ENCODE measurements at places on chromosomes 1 and 21.
A peak's percentile ranks its signal among the peaks of the same experiment; 100 is the strongest.

DNA sequence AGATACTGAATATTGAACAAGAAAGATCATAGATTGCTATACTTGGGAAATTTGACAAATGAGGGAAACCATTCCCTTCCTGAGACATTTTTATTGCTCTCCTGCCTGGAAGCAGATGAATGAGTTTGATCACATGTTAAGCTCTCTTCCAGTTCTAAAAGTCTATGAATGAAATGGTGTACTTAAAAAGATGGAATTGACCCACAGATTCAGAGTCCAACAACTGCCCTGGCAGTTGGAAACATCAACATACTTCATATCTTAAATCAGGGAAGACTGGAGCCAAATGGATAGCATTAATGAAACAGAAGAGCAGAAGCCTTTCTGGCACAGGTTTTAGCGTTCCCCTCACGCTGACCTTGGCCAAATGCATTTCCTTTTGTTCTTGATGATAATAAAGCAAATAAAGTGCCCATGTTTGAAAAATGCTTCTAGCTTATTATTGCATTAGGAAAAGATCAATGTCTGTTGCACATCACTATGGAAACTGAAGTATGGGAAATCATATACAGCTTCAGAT, 142.6 kb downstream of the ESRRG start:
- DNase-seq: peak; percentile 5

GRCh38 chr1:43492826-43493225, 37.9 kb upstream of the PTPRF start:
- no peak for DNase-seq

GRCh38 chr1:48931506-48932192, 155.0 kb upstream of the BEND5 start:
- no peak for DNase-seq

DNA sequence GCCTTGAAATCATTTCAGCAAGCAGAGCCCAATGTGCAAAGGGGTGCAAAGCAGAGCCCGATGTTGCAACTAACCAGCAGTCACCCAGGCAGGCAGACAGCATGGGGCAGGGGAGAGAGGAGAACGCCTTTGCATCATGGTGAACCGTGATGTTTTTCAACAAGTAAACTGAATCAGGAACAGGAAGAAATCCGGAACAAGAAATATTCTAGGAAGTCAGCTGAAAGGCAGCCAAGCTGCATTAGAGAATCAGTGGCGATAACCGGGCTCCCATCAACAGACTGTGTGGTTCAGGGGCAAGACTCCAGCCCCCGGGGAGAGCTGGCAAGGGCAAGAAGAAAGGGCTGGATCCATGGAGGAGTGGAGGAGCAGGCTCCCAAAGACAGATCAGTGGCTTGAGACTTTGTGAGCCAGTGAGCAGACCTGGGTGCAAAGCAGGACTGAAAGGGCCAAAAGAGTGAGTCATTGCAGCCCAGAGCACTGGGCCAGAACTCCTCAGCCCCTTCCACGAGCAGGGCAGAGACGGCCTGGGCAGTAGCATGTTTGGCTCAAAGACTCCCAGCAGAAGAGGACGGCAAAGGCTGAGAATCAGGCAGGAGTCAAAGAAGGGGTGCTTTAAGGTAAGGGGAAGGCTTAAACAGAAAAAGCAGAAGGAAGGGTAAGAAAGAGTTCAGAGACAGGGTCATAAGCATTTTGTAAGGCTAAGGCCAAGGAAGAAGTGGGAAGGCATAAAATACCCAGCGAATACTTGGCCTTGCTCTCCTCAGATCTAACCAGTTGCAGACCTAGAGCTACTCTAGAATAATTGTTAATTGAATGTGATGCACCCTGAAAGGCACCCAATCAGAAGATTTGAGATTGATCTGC, 155.0 kb downstream of the SETD4 start:
- DNase-seq: no peak

DNA sequence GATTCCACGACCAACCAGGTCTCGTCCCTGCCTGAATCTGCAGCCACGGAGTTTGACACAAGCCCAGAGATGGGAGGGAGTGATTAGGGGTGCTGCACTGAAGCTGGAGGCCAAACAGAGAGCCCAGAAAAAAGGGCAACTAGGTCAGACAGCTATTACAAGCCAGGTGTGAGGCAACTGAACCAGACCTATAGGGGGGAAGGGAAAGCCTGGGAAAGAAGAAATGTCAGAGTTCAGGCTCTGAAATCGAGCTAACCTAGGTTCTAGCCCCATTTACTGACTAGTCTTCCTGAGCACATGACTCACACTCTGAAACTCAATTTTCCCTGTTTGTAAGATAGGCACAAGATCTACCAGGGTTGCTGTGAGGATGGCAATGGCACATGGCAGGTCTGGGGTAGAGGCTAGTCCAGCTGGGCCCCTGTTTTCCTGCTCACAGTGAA, 1.7 kb downstream of the DHCR24 start:
- no peak for DNase-seq

- no peak for DNase-seq
Measured at GRCh38 chr1:27161594-27161993, 6.7 kb upstream of the SLC9A1 start.

- no peak for DNase-seq
Measured at GRCh38 chr1:46940307-46940706, 969 bp downstream of the CYP4A11 start.

GRCh38 chr1:192977089-192977706, 82.0 kb downstream of the UCHL5 start:
- DNase-seq: peak; percentile 41

- no peak for DNase-seq
Measured at GRCh38 chr21:44732956-44733355, 21.6 kb upstream of the TSPEAR start.

DNA sequence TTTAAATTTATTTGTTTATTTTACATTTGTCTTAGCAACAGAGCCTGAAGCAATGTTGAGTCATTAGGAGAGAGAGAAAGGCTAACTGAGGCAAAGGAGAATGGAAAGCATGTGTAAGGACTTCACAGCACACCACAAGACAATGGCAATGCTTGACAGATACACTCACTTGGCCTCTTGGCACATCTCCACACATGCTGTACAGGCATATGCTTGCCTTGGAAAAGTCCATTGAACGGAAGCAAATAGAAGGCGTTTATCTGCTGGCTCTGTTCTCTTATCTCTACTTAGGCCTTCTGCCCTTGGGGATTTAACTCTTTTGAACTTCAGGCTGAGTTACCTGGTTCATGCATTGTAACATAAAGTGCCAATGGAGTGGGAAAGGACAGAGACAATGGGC, 262.2 kb upstream of the POU3F1 start:
- DNase-seq: no peak
